Activated CD4-positive, alpha-beta T cell treated with anti-CD3 and anti-CD28 coated beads for 4 hours (primary cell): ENCODE measurements at places on chromosomes 13 and 19.

GRCh38 chr19:38081547-38082255, 142.3 kb downstream of the DPF1 start:
- no peak for DNase-seq

- no peak for DNase-seq
These were observed 159.9 kb downstream of the KATNAL1 start for GRCh38 chr13:30147421-30147820.

- no peak for DNase-seq
These were observed 34.2 kb downstream of the COMP start for GRCh38 chr19:18756896-18757295.

DNA sequence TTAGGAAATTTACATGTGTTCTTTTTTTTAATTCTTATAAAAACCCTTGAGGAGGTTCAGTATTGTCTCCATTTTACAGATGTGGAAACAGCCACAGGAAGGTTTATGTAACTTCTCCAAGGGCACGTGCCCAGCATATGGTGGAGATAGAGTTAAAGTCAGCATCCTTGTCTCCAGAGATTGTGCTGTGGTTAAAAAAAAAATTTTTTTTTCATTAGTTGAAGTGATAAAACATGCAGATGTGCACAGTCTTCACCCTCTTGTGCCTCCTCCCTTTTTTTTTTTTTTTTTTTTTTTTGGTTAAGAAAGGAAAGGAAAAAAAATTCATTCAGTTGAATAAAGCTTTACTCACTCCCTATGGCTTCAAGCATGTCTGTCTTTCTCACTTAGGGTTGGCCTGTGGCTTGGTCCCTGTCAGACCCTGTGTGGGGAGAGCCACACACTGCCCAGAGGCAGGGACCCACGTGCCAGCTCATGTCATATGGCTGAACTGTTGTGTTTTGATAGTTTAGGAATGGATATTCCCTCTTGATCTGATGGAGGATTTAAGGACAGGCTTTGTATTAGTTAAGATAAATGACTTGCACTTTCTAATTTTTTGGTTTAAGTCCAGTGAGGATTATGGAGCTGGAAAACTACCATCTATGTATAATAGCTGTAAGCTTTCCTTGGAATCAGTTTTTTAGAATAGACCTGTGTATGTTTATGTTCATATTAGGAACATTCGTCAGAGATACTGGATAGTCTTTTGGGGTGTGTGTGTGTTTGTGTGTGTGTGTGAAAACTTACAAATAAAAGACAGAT, 19.3 kb downstream of the RNASEH2B start:
- DNase-seq, result no peak

DNA sequence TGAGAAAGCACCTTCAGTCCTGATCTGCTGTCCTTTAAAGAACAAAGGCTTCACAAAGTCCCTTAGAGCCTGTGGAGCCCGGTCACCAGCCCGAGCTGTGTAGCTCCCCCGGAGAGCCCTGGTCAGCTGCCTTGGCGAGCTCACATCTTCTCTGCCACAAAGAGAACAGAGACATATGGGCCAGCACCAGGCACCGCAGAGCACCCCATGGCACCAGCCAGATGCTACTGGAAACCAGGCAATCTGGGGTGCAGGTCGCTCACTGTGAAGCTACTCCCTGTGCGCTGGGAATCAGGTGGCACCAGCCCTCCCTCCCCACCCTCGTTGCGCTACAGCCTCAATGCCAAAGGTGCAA, 44.3 kb upstream of the F7 start:
- no peak for DNase-seq

GRCh38 chr19:42534391-42534790, 6.1 kb upstream of the CEACAM1 start:
- no peak for DNase-seq

DNA sequence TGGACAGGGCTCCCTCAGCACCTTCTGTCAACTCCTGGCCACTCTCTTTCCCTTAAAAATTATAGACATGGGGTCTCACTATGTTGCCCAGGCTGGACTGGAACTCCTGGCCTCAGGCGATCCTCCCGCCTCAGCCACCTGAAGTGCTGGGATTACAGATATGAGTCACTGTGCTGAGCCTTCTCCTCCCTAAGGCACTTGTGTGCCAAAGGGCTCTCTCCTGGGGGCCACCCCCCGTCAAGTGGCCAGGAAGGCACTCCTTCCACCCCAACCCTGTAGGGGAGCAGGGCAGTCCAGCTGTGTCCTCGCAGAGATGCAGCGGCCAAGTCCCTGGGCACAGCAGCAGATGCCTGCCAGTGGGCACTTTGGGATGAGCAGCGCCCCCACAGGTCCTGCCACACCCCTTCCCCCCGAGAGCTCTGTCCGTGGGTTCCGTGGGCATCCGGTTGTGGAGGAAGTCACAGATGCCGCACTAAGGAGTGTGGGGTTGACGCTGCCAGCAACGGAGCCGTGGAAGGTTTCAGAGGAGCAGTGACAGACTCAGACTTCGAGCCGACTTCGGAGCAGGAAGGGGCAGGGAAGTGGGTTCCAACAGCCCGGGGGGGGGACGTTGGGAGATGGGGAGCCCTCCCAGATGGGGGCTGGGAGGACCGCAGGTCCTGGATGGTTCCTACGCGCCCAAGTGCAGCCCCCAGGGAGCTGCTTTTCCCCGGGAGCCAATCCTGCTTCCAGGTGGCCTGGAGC, 3.3 kb upstream of the UQCR11 start:
- no peak for DNase-seq

DNA sequence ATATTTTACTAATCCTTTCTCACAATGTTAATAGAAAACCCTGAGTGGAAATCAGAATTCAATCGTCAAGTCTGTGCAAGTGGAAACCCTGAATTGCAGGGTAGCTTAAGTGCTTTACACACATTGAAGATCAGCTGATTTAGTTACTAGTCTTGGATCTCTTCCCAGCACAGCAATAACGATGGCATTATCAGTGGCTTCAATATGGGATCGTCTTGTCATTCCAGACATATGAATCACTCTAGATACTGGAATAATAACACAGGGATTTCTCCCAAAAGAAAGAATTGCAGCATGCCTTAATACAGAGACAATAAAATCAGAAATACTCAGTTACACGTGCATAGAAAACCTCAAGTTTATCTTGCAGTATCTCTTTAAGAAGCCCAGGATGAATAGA, 12.6 kb upstream of the METTL21C start:
- DNase-seq, result no peak

DNA sequence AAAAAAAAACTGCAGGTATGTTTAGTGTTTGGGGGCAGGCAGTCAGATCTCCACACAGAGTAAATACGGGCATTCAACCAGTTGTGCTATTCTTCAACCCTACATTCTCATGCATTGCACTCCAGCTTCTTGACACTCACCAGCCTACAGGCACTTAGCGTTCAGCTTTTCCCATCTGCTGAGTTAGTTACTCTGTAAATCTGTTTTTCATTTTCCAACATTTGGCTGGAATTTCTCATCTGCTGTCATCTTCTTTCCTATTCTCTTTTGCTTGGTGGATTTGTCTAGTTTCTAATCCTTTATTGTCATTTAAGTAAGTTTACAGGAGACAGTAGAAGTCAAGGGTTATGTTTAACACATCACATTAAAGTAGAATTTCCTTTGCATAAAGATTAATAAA, 1318.9 kb downstream of the OLFM4 start:
- DNase-seq, result no peak

GRCh38 chr19:55440411-55441105, 2.5 kb downstream of the SHISA7 start:
- no peak for DNase-seq

DNA sequence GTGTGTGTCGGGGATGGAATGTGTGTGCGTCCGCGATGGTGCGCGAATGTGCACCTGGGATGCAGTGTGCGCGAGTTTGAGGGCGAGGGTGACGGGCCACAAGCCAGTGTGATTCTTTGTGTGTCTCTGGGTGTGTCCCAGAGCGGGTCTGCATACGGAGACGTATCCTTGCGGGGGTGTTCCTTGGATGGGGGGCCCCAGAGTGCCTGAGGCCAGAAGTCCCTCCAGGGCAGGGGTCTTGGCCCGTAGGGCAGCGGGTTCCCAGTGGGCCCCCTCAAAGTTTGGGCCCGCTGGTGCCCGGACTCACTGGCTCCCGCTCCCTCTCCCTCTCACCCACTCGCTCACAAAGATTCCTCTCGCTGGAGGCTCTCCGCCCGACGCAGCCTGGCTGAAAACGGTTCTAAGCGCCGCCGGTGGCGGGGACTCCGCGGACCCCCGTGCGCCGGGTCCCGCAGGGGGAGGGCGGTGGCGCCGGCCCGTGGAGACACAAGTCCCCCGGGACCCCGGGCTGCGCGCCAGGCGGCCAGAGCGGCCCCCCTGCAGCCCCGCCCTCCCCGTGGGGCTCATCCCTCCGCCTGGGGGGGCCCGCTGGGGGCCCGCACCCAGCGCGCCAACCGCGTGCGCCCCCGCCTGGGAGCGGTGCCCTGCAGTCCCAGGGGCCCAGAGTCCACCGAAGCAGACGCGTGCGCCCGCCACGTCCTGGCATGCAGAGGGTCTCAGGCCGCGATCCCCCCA, 886 bp downstream of the CRLF1 start:
- no peak for DNase-seq

GRCh38 chr13:74891610-74892009, 590.4 kb downstream of the TBC1D4 start:
- DNase-seq, result no peak

GRCh38 chr19:29510701-29511265, 15.0 kb upstream of the VSTM2B start:
- DNase-seq, result no peak

DNA sequence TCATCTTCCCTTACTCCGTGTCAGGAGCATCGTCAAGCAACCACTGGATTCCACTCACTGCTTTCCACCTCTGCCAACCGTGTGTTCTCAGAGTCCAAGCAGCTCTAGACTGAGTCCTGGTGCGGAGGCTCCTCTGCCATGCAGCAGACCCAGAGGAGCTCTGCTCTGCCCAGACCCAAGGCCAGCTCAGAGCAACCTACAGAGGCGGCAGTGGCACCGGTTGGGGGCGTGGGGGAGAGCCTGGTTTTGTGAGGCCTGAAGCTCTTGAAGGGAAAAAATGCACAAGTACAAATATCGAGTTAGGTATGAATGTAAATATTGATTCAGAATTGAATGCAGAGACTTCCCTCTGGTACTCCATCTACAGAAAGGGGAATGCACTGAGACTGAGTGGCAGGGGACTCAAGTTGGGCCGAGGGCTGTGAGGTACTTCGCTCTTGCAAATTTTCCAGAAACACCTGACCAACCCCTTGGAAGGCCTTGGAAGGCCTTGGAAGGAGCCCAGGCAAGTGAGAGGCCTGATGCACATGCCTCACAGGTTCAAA, 46.7 kb downstream of the GJA3 start:
- no peak for DNase-seq

GRCh38 chr13:51967482-51968446, 43.5 kb downstream of the ATP7B start:
- no peak for DNase-seq

GRCh38 chr19:46068345-46069258, 27.8 kb upstream of the IGFL4 start:
- DNase-seq, result no peak

- DNase-seq, result no peak
These were observed 24.4 kb upstream of the CSNK1A1L start for GRCh38 chr13:37129866-37130265.

DNA sequence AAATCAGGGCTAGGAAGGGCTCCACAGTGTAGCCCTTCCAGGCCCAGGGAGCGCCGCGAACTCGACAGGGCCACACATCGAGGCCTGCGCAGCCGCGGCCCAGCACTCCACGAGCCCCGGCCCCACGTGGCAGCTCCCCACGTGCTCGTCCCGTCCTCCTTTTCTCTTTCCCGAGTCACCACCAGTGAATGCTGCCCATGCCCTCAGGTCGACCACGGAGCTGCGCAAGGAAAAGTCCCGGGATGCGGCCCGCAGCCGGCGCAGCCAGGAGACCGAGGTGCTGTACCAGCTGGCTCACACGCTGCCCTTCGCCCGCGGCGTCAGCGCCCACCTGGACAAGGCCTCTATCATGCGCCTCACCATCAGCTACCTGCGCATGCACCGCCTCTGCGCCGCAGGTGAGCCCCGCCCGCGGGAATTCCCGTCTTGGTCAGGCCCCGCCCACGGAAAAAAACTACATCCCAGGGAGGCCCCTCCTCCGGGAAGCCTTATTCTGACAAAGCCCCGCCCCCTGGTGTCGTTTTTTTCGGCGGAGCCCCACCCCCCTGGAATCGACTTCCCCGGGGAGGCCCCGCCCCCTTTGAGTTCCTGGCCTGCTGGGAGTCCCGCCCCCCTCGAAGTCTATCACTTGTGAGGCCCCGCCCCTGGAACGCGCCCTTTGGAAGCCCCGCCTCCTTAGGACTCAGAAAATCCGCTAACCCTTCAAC, 7.0 kb downstream of the HIF3A start:
- peak; percentile 12 for DNase-seq

DNA sequence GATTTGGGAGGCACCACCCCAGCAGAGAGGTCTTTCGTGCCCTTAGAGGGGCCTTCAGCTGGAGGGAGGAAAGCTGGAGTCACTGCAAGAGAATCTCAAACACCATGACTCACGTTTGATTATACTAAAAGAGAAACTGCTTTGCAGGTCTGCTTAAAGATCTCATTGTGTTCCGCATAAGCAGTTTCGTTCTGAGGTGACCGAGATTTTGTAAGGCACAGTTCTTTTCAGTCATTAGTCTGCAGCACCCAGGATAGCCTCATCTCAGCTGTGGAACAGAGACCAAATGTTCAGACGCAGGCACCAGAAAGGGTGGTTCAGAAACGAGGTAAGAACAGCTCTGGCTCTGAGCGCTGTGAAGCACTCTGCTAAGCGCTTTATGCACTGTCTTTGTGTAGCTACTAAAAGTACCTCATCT, 71.2 kb upstream of the GTF3A start:
- DNase-seq, result no peak

DNA sequence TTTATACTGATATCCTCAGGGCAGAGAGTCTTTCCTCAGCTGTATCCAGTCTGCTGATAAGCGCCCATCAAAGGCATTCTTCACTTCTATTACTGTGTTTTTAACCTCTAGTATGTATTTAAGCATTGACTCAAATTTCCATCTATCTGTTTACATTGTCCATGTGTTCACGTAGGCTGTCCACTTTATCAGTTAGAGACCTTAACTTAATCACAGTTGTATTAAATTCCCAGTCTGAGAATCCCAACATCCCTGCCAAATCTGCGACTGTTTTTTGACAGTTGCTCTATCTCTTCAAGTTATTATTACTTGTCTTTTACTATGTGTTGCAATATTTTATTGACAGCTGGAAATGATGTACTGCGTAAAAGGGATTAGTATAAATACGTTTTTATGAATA, 1613.7 kb upstream of the MIR17HG start:
- DNase-seq, result no peak
